IMR-90 (cell line): ENCODE measurements at places on chromosomes 2 and 18.

GRCh38 chr2:237625216-237625705, 2.1 kb upstream of the LRRFIP1 start:
- no peaks in the 10 kb centered on the region for H3K27me3 ChIP-seq
- DNase-seq: no peak
- H3K4me3 ChIP-seq: no peak overlapping the region
- H3K4me1 ChIP-seq: peaks cover 7% of the 10 kb centered on the region
- H3K27ac ChIP-seq: no peak overlapping the region

DNA sequence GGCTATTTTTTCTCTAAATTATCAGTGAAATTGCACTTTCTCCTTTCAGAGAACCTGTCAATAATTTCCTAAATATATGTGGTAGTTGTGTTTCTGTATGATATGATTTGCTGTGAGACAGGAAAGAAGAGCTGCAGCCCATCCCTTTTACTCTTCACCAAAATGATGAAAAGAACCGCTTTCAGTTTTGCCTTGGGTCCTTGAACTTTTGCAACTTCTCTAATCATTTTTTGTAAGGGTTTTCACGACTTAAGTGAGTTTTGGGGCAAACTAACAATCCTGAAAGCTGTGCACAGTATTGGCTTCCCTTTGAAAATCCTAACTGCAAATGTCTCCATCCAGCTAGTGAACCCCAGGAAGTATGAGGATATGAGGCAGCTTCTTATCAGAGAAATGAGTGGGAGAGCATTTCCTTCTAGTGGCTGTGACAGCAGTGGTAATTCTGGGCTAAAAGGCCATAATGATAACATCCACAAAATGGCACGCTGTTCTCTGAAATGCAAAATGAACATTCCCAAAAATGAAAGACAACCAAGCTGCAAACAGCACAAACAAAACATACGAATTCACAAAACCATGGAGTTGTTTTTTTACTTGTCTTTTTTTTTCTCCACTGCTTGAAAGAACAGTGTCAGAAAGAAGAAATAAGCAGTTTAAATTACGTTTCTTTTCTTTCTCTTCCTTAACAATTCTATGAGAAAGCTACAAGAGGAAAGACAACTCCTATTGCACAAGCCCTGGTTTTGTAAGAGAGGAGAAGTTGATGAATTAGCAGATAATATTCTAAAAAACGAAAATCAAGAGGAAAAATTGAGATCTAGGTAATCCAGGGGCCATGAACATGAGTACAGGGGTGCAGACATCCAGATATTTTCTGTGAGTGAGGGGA, 1291.6 kb upstream of the ZEB2 start:
- no peaks in the 10 kb centered on the region for H3K36me3 ChIP-seq
- peak; percentile 32 for DNase-seq
- no peak overlapping the region for H3K4me3 ChIP-seq
- no peaks in the 10 kb centered on the region; the same call in 1 of the 2 replicates for H3K4me1 ChIP-seq
- H3K27ac ChIP-seq: no peak overlapping the region

- H3K27me3 ChIP-seq: no peaks in the 10 kb centered on the region
- peaks cover 18% of the 10 kb centered on the region for H3K4me1 ChIP-seq
- no peaks in the 10 kb centered on the region for H3K36me3 ChIP-seq
These were observed 128.6 kb downstream of the ZFP36L2 start for GRCh38 chr2:43097644-43098408.

GRCh38 chr2:121211251-121211650, 73.8 kb downstream of the TFCP2L1 start:
- H3K27ac ChIP-seq: no peak overlapping the region
- H3K4me1 ChIP-seq: no peaks in the 10 kb centered on the region
- peaks cover 51% of the 10 kb centered on the region for H3K27me3 ChIP-seq
- no peaks in the 10 kb centered on the region for H3K36me3 ChIP-seq

GRCh38 chr2:176187899-176188773, at the start of gene HOXD1:
HOXD1 (plus strand) TSS chr2:176188668; CDS start chr2:176188802, 134 bp downstream.
- peak within 1 kb of the TSS; percentile 50 for H3K4me3 ChIP-seq
- no peak within 1 kb of the TSS for H3K27ac ChIP-seq
- H3K4me1 ChIP-seq: peaks cover 2% of the 10 kb centered on the region; the same call in 1 of the 2 replicates
- DNase-seq: no peak

- H3K27me3 ChIP-seq: peaks cover 3% of the 10 kb centered on the region
- no peak overlapping the region for H3K4me3 ChIP-seq
- H3K36me3 ChIP-seq: no peaks in the 10 kb centered on the region
- no peaks in the 10 kb centered on the region for H3K4me1 ChIP-seq
- DNase-seq: no peak
These were observed 278.0 kb upstream of the ID2 start for GRCh38 chr2:8403876-8404275.

- H3K36me3 ChIP-seq: no peaks in the 10 kb centered on the region
- DNase-seq: peak; percentile 97
- H3K27me3 ChIP-seq: no peaks in the 10 kb centered on the region
- no peak overlapping the region; the same call in 1 of the 2 replicates for H3K4me3 ChIP-seq
- peak overlapping the region; percentile 93 for H3K27ac ChIP-seq
These were observed 307.7 kb downstream of the TNS1 start for GRCh38 chr2:217695033-217695520.

- no peaks in the 10 kb centered on the region for H3K36me3 ChIP-seq
- H3K27ac ChIP-seq: no peak overlapping the region
- no peak overlapping the region for H3K4me3 ChIP-seq
These were observed 32.2 kb upstream of the GBX2 start for GRCh38 chr2:236200378-236200777.

DNA sequence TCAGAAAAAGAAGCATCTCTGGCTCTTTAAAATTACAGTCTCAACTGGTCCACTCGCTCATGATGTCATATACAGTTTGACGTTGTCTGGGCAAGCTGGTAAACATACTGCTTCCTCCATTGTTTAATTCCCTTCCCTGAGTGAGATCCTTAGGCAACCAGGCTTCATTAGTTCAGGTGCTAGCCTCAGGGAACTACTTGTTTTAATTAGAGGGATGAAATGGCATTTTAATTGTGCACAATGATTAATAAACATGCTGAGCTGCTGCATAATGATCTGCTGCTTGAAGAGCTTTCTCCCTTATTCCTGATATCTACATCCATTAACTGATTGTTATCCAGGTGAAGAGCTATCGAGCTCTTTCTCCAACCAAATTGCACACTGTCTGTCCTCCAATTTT, 195.6 kb upstream of the ETAA1 start:
- DNase-seq: no peak
- H3K36me3 ChIP-seq: no peaks in the 10 kb centered on the region
- H3K4me1 ChIP-seq: no peaks in the 10 kb centered on the region
- no peak overlapping the region for H3K27ac ChIP-seq

DNA sequence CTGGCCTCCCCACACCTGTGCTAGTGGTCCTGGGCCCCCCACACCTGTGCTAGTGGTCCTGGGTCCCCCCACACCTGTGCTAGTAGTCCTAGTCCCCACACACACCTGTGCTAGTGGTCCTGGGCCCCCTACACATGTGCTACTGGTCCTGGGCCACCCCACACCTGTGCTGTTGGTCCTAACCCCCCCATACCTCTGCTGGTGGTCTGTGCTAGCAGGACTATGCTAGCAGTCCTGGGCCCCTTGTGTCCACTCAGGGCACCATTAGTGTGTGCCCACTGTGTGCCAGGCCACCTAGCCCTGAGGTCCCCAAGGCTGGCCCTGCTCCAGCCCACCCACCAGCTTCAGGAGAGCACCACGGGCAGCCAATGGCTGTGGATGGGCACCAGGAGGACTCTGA, 558.2 kb upstream of the SALL3 start:
- no peak for DNase-seq
- H3K36me3 ChIP-seq: no peaks in the 10 kb centered on the region
- H3K4me1 ChIP-seq: no peaks in the 10 kb centered on the region
- H3K4me3 ChIP-seq: no peak overlapping the region

DNA sequence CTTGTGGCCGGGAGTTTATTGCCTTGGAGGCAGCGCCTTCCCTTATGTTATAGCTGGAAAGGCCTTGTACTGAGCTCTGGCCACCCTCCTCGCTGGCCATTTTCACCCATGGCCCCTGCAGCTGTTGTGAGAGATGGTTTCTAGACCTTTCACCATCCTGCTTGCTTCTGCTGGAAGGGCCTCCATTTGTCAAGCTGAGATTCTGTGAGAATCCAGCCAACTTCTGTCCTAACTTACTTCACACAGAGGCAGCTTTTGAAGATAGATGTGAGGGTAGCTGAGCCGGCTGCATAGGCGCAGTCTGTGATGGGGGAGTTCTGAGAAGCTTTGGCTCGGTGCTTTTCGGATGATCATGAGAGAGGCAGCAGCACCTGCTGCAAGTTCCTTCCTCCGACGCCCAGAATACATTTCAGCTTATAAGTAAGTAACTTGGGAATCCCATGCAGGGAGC, 8.7 kb downstream of the CTIF start:
- no peaks in the 10 kb centered on the region for H3K27me3 ChIP-seq
- H3K4me1 ChIP-seq: peaks cover 53% of the 10 kb centered on the region
- DNase-seq: no peak
- H3K36me3 ChIP-seq: peaks cover 7% of the 10 kb centered on the region
- H3K4me3 ChIP-seq: no peak overlapping the region

DNA sequence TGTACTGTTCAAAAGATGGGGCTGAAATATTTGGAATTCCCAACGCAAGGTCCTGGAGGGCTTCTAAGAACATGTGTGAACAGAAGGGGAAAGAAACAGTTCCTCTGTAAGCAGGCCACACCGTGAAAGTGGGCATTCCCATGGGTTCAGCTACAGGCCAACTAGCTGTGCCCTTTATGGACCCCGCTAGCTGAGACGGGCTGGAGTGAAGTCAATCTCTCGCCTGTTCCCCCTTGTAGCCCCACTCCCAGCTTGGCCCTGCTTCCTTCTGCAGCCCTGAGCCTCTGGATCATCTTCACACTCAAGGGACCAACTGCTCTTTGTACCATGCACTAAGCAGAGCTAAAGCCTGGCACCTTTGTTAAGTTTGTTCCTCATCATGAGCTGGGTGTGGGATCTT, 55.4 kb downstream of the POLR1A start:
- no peaks in the 10 kb centered on the region for H3K27me3 ChIP-seq
- H3K4me3 ChIP-seq: no peak overlapping the region
- H3K36me3 ChIP-seq: peaks cover 56% of the 10 kb centered on the region
- H3K4me1 ChIP-seq: peaks cover 8% of the 10 kb centered on the region

- no peak for DNase-seq
- no peak overlapping the region for H3K27ac ChIP-seq
- peaks cover 12% of the 10 kb centered on the region for H3K27me3 ChIP-seq
- H3K36me3 ChIP-seq: peaks cover 26% of the 10 kb centered on the region
- H3K4me3 ChIP-seq: no peak overlapping the region
These were observed 6.6 kb downstream of the CHPF start for GRCh38 chr2:219536967-219537366.

DNA sequence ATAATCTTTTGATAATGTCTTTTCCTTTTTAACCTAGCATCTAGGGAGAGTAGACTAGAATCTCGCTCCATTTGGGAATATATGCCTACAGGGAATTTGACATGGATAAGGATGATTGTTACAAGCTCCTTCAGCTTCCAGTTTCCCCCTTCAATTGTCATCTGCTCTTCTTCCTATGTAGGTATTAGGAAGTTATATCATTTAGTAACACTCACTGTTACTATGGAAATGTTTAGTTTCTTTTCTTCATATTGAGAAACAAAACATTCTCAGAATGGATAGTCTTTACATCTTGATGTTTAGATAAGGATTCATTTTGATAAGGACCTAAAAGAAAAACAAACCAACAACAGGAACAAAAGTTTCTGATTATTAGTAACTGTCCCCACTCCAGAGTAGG, 127.6 kb downstream of the PHLPP1 start:
- H3K27ac ChIP-seq: no peak overlapping the region
- no peak for DNase-seq
- H3K27me3 ChIP-seq: no peaks in the 10 kb centered on the region
- no peaks in the 10 kb centered on the region for H3K4me1 ChIP-seq

GRCh38 chr18:50093366-50094064, 101.4 kb downstream of the MYO5B start:
- DNase-seq: no peak
- H3K27me3 ChIP-seq: no peaks in the 10 kb centered on the region
- no peaks in the 10 kb centered on the region for H3K4me1 ChIP-seq
- H3K36me3 ChIP-seq: no peaks in the 10 kb centered on the region
- H3K27ac ChIP-seq: no peak overlapping the region

- H3K36me3 ChIP-seq: no peaks in the 10 kb centered on the region
- H3K27me3 ChIP-seq: no peaks in the 10 kb centered on the region
- H3K27ac ChIP-seq: no peak overlapping the region
These were observed 53.3 kb upstream of the TTN start for GRCh38 chr2:178860551-178860950.

DNA sequence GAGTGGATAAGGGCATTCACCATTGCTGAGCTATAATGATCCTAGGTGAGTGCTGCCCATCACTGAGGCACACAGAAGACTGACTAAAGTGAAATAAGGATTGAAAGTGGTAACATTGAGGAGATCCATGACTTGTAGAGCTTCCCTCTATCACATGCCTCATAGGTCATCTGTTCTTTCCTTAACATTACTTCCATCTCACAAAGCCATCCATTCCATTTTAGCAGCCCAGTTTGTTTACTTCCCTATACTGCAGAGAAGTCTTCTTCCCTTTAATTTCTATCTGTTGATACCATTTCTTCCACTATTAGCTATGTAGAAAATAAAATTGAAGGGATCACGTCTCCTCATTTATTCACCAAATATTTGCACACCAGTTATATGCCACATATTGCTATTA, 32.1 kb downstream of the ME2 start:
- H3K36me3 ChIP-seq: peaks cover 5% of the 10 kb centered on the region
- DNase-seq: no peak
- H3K4me3 ChIP-seq: no peak overlapping the region
- H3K27ac ChIP-seq: no peak overlapping the region
- no peaks in the 10 kb centered on the region for H3K4me1 ChIP-seq

GRCh38 chr2:153476491-153476815, 2.1 kb downstream of the RPRM start:
- no peak for DNase-seq
- H3K27me3 ChIP-seq: peaks cover 17% of the 10 kb centered on the region
- no peaks in the 10 kb centered on the region for H3K36me3 ChIP-seq
- H3K4me3 ChIP-seq: no peak overlapping the region

DNA sequence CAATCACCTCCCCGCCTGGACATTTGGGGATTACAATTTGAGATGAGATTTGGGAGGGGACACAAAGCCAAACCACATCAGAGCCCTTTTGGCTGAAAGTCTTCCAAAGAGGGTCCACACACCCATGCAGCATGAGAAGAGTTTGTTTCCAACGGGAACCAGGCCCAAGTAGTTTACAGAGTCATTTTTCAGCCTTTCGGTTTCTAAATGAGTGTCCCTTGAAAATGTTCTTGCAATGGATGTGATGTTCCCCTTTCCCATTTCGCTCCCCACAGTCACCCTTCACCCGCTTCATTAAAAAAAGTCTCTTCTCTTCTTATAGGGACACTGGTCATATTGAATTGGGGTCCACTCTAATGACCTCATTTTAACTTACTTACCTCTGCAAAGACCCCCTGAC, 157.4 kb downstream of the ARL4C start:
- H3K27ac ChIP-seq: no peak overlapping the region
- no peak for DNase-seq
- H3K4me1 ChIP-seq: peaks cover 5% of the 10 kb centered on the region; the same call in 1 of the 2 replicates

DNA sequence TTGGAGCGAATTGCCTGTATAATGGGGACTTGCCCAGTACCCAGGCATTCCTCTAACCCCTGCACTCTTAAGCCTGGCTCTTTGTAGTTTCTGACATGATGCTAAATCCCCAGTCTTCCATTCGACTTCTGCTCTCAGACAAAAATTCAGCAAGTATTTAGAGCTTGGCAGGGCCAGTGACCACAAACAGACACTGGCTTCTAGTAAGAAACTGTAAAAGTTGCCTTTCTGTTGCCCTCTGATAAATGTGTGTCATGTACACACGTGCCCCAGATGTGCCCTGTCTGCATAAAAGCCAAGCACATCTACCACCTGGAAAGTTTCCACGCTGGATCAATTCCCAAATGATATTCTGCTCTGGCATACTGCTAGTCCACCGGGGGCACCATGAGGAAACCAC, 18.0 kb downstream of the PAX3 start:
- no peaks in the 10 kb centered on the region for H3K4me1 ChIP-seq
- H3K27me3 ChIP-seq: peaks cover 3% of the 10 kb centered on the region
- no peak overlapping the region for H3K4me3 ChIP-seq
- no peak overlapping the region for H3K27ac ChIP-seq
